DMS153 (cell line): ENCODE measurements at places on chromosomes 2 and 18.

DNA sequence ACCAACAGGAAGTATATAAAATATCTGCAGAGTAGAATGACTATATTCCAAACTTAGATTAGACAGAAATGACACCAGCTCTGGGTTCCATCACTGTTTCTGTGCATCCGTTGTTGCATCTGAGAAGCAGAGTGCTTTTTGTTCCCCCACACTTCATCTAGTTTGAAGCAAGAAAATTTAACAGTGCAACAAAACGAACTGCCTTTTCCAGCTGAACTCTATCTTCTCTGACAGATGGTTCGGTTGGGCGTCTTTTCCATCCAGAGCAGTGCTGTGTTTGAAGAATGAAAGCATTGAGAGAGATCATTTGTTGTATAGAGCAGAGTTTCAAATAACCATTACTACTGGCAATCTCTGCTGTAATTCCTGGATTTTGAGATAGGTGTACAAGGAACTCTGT lies 757.5 kb downstream of the DPP10 start:
- no peak for DNase-seq

- DNase-seq, result no peak
These were observed 44.4 kb downstream of the ST8SIA5 start for GRCh38 chr18:46712406-46712805.

DNA sequence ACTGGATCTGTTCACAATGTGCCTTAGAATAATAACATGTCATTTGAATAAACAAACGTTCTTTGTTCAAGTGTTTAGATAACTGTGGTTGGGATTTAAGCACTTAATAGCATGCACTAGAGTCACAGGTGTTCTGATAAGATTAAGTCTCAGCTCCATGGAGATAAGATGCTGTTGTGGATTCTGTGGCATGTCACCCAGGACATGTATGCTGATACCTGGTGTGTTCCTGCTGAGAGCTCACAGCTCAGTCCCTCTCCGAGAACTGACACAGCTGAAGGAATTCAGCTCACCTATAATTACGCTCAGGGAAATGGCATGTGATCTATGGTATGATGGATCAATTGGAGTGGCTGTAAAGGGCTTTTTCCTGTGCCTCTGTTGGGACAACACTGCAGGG lies 75.4 kb upstream of the ST6GAL2 start:
- DNase-seq, result peak; percentile 42

GRCh38 chr2:190545555-190546385 lies 11.2 kb upstream of the NEMP2 start:
- no peak for DNase-seq

GRCh38 chr18:6022074-6022444 lies 126.7 kb upstream of the TMEM200C start:
- no peak for DNase-seq

GRCh38 chr18:54117853-54118773 lies 106.4 kb downstream of the MBD2 start:
- DNase-seq, result no peak

- no peak for DNase-seq
These were observed 44.4 kb upstream of the BZW1 start for GRCh38 chr2:200767111-200767885.

- no peak for DNase-seq
These were observed 106.3 kb upstream of the OTX1 start for GRCh38 chr2:62944362-62944761.

- DNase-seq, result no peak
These were observed 82.5 kb upstream of the OTX1 start for GRCh38 chr2:62968168-62968567.

- no peak for DNase-seq
These were observed 26.9 kb downstream of the MEMO1 start for GRCh38 chr2:31983762-31984467.

- no peak for DNase-seq
These were observed 14.9 kb upstream of the DGKD start for GRCh38 chr2:233339427-233339826.

DNA sequence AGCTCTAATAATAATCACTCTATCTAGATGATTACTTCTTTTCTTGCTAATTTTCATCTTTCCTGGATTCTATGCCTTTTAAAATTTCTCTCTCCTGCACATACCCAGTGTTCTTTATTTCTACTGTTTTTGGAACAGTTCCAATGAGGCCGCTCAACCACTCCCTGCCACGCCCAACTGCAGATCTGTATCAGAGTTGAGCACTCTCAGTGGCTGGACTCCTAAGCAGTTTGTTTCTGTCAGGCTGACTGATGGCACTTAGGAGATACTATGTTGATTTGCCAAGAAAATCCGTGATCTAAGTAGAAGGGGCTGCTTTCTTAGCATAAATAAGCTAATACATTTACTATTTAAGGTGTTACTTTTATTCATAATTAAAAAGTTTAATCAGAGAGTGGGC lies 192.8 kb downstream of the ARHGAP15 start:
- no peak for DNase-seq

- no peak for DNase-seq
These were observed 312.5 kb upstream of the HS6ST1 start for GRCh38 chr2:128630974-128631697.

- DNase-seq, result peak; percentile 63
These were observed 116.1 kb upstream of the SH3BP4 start for GRCh38 chr2:234835738-234836137.

DNA sequence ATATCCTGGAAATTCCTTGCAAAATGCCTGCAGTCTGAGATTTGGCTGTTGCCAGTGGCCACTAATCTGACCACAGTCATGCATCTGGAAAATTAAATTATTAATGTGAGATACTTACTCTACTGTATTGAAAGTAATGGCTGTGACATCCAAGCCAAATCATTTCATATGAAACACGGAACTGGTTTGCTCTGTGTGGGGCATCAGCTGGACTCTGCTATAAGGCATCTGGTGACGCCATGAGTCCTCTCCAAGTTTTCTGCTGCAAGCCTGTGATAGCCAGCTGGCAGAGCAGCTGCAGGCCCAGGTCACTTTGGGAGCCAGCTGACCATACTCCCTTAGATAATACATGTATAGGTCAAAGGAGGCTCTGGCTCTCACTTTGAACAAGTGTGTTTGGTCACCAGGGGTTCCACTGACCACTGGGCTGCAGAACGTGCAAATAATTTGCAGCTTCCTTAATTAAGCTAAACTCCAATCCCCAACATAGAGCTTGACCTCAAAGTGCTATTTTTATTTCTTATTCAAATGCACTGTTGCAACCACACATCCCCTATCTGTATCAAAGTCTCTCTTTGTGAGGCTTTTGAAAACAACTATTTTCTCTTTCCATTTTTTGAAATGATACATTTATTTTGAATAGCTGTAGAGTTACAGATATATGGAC lies 152.9 kb downstream of the NCKAP5 start:
- DNase-seq, result no peak

DNA sequence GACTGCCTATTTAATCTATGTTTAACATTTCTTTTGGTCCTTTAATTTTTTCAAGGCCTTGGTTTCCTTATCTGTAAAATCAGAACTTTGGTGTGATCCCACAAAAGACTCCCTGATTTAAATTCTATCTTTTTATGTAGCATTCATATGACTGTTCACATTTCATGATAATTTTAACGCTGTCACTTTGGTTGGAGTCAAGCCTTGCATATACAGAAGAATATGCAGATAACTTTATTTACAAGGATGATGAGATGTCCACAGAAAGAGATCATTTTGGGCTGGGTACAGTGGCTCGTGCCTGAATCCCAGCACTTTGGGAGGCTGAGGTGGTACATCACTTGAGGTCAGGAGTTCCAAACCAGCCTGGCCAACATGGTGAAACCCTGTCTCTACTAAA lies 38.4 kb upstream of the SOS1 start:
- no peak for DNase-seq

GRCh38 chr2:167275046-167275445 lies 386.8 kb downstream of the XIRP2 start:
- no peak for DNase-seq

DNA sequence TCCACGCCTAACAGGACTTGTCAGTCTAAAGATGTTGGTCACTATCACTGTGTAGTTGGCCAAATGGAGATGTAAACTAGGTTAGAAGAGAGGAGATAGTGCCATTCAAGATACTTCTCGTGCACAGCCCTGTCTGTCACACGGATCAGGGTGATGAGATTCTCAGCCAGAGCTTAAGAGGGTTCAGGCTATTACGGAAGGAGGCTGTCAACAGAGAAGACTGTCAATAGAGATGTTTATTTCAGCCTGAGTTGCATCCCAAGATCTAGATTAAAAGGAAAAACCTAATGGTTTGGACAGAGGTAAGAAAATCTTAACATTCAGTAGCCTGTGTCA lies 83.4 kb downstream of the AAK1 start:
- DNase-seq, result no peak

DNA sequence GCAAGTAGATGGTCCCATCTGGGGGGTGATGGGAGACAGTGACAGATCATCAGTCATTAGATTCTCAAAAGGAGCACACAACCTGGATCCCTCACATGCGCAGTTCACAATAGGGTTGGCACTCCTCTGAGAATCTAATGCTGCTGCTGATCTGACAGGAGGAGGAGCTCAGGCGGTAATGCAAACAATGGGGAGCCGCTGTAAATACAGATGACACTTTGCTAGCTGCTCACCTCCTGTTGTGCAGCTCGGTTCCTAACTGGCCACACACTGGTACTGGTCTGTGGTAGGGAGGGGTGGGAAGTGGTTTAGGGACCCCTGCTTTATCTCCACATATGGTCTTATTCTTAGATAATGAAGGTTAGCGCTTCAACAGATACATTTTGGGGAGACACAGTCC lies 506.6 kb downstream of the PLCL1 start:
- DNase-seq, result no peak

- DNase-seq, result no peak
These were observed 10.7 kb downstream of the SLC25A12 start for GRCh38 chr2:171883275-171883893.

- DNase-seq, result no peak
These were observed 18.2 kb downstream of the AFTPH start for GRCh38 chr2:64542071-64543007.

- DNase-seq, result no peak
These were observed 62.3 kb upstream of the DAPL1 start for GRCh38 chr2:158732573-158733429.

DNA sequence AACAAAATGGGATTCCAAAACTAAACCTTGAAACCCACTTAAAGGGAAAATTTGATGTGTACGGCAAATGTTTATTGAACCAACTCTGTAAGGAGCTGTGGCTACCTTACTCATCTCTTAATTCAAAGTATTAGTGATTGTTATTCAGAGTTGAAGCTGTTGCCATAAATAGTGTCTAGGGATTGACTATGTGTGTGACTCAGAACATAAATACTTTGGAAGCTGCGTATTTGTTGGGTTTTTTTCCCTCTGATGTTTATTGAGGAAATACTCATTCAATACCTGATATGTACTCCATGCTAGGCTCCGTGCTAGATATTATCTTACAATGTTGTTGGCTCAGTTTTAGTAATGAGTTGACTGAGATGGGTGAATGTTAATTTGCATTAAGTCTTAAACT lies 90.4 kb downstream of the PTRHD1 start:
- no peak for DNase-seq

DNA sequence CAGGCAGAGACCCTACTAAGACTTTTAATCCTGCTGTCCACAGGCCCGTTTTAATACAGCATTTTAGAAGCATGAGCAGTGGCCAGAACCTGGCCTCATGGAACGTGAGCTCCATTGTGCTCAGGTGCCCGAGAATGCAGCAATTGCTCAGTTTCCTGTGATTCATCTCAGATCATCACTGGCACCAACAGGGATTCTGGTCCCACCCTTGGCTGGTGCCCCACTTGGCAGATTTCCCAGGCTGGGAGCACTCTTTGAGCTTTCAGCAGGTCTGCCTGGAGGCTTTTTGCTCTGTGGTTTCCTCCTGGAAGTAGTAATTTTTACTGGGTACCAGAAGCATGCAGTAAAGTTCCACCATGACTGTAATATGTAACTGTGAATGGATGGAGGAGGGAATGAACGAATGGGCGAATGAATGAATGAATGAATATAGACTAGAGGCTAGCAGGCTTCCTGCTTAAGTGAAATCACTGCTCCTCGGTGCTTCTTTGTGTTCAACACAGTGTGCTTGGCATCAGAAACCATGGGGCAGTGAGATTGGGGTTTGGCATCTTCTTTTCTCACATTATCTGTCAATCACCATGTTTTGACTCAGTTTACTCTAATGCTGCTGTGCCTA lies 312.9 kb downstream of the PRKCE start:
- DNase-seq, result peak; percentile 71

- DNase-seq, result no peak
These were observed 36.0 kb downstream of the TPGS2 start for GRCh38 chr18:36792634-36793283.

- DNase-seq, result no peak
These were observed 7.4 kb downstream of the IL1R2 start for GRCh38 chr2:101998896-101999789.

- no peak for DNase-seq
These were observed 17.0 kb upstream of the RBMS1 start for GRCh38 chr2:160510617-160511016.

DNA sequence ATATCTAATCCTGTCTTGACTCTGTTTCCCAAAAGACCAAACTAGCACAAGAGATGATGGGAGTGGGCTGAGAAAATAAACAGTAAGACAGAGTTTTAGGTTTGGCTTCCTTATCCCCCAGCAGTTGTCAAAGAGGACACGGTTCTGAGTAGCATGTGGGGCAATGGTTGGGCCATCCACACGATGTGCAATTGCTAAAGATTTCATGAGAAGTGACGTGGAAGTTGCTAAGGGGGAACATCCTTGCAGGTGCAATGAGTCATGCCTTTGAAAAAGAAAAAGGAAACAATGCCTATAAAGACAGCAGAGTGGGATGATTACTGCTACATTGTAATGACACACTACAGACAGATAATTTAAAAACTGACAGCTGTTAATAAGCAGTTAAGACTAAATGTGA lies 1395.8 kb downstream of the LRP1B start:
- DNase-seq, result no peak

- no peak for DNase-seq
These were observed 529 bp downstream of the SEMA4C start for GRCh38 chr2:96869281-96869821.

- DNase-seq, result no peak
These were observed 30.2 kb downstream of the PKP4 start for GRCh38 chr2:158486970-158487325.
